ENCODE measurements at places on chromosomes 13 and 19.

GRCh38 chr13:30138511-30138910, 168.8 kb downstream of the KATNAL1 start:
- no peak for DNase-seq

GRCh38 chr19:10747674-10748073, 29.8 kb downstream of the DNM2 start:
- no peak for DNase-seq

DNA sequence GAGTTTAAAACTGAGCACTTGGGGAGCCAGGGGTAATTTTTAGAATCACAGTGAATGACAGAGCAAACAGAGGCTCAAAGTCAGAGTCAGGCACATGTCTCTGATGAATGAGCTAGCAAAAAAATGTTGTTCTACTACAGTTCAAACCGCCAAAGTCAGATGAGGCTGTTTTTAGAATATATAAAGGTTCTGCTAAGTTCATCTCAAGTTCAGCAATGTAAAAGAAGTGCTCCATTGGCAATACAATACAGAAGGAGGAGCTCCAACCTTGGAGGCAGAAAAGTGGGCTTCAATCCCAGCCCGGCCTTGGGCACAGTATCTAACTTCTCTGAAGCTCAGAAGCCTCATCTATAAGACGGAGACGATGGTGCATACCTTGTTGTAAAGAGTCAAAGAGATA, 70.1 kb upstream of the IPO5 start:
- no peak for DNase-seq

GRCh38 chr13:30971575-30971974, 39.1 kb downstream of the TEX26 start:
- DNase-seq, result no peak

DNA sequence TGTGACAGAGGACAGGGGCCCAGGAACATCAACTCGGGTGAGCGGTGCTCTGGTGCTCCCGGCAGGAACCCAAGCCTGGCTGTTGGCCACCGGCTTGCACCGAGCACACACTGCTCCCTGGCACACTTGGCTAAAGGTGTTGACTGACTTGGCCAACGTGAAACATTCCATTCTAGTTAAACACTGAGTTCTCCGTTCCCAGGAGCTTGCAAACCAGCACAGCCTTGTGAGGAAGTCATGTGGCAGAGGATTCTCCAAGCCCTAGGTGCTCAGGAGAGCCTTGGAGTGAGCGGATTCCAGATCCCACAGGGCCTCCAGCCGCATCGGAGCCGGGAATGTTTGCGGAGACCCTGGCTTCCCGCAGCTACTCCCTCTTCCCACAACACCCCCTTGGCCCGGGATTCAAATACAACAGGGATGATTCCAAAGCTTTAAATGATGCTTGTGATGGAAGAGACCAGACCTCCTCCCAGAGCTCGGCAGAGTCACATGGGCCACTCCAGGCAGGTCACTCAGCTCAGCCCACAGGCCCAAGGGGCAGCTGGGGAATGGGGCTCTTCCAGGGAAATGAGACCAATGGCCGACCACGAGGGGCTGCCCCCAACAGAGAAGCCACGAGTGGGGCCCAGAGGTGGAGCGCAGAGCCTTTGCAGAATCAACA, 2.9 kb downstream of the C13orf46 start:
- DNase-seq, result no peak

DNA sequence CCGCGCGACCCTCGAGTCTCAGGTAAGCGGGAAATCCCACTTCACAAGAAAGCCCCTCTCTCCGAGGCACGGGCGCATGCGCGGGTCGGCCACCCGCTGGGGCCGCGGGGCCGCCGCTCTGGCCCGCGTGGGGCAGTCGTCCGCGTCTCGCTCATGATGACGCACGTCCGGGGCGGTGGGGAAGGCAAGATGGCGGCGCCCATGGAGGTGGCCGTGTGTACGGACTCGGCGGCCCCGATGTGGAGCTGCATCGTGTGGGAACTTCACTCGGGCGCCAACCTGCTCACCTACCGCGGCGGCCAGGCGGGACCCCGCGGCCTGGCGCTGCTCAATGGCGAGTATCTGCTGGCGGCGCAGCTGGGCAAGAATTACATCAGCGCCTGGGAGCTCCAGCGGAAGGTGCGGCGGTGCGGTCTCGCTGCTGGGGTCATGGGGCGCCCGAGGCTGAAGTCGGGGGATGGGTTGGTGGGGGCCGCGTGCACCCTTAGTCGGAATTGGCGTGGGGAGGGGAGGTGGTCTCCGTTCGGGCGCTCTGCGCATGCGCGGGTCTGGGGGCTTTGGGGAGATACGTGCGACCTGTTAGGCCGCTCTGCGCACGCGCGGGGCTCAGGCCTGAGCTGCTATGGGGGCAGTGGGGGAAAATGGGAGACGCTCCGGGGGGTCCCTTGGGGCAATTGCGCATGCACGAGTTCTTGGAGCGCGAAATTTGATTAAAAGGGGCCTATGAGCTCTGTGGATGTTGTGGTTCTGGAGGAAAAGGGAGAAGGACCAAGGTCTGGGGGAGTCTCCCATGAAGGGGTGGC, at the start of gene WDR18:
Gene WDR18, plus strand, starts transcription at position 181 of the 803 bp plus-strand sequence. Its CDS starts 9 bp downstream, at position 190.
- DNase-seq, result no peak

- no peak for DNase-seq
Observed at GRCh38 chr19:17281391-17282304, at the start of gene ANKLE1. ANKLE1 (plus strand) TSS chr19:17281901; CDS start chr19:17281921, 20 bp downstream.

DNA sequence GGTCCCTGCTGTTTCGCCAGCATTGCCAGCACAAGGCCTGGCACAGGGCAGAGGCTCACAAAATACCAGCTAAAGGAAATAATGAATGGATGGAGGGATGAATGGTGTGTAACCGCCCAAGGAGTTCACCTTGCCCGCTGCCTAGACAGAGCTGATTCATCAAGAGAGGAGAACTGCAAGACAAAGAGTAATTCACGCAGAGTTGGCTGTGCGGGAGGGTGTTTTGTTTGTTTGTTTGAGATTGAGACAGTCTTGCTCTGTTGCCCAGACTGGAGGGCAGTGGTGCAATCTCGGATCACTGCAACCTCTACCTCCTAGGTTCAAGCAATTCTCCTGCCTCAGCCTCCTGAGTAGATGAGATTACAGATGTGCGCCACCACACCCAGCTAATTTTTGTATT, 3.0 kb downstream of the OPA3 start:
- no peak for DNase-seq

DNA sequence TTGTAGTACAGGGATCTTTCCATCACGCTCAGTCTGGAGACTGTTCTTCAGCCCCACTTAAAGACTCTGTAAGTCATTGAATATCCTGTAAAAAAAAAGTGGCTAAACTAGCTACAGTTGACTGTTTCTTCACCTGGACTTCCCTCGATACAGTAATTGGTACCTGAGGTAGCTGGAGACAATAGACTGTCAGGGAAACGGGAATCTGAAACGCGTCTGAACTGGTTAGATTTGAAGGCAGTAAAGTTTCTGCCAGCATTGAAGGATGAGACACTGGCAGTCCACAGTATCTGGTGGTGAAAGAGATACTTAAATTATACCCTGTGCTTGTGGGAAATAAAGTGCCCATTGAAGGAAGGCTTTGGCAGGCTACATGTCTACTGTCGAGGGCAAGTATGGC, 550.5 kb downstream of the IRS2 start:
- no peak for DNase-seq

DNA sequence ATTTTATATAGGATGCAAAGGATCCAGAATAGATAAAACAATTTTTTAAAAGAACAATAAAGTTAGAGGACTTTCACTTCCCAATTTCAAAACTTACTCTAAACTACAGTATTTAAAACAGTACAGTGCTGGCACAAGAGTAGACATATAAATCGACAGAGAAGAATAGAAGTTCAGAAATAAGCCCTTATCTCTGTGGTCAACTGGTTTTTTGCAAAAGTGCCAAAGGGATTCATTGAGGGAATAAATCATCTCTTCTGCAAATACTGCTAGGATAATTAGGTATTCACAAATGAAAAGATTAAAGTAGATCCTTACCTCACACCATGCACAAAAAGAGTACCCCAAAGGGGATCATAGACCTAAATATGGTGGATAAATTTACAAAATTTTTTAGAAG, 431.0 kb upstream of the HTR2A start:
- no peak for DNase-seq

DNA sequence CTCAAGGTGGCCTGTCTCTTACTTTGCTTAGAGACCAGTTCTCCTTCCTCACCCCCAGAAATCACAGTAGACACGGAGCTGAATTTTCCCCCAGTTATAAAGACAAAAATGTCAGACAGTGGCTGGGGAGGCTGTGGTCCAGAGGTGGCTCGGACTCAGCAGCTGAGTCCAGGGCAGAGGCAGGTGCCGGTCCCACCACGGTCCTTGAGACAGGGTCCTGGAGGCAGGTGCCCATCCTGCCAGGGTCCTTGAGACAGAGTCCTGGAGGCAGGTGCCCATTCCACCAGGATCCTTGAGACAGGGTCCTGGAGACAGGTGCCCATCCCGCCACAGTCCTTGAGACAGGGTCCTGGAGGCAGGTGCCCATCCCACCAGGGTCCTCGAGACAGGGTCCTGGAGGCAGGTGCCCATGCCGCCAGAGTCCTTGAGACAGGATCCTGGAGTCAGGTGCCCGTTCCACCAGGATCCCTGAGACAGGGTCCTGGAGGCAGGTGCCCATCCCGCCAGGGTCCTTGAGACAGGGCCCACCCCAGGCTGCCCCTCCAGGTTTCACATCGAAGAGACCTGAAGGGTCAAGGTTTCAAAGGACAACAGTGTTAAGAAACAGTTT, 23.1 kb downstream of the PEPD start:
- no peak for DNase-seq

GRCh38 chr19:53960187-53960586, 2.5 kb upstream of the CACNG8 start:
- DNase-seq, result no peak

DNA sequence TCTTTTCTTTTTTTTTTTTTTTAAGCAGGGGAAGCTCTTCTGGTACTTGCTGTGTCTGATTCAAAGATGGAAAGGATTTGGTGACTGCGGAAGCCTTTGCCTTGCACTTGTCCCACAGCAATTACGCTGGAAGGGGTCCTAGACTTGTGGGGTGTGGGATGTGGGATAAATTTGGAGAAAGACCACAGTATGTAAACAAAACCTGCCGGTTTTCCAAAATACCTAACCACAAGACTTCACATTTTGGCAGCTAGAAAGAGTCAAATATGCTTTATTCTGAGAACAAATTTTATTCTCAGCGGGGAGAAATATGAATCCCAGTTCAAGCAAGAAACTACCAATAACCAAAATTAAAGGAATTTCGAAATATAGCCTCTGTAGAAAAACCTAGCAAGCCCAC, 176.5 kb downstream of the SPRY2 start:
- DNase-seq, result no peak

- no peak for DNase-seq
Observed at GRCh38 chr13:58476206-58476918, 844.8 kb downstream of the PCDH17 start.

- no peak for DNase-seq
Observed at GRCh38 chr19:31483226-31483857, 134.1 kb upstream of the TSHZ3 start.

DNA sequence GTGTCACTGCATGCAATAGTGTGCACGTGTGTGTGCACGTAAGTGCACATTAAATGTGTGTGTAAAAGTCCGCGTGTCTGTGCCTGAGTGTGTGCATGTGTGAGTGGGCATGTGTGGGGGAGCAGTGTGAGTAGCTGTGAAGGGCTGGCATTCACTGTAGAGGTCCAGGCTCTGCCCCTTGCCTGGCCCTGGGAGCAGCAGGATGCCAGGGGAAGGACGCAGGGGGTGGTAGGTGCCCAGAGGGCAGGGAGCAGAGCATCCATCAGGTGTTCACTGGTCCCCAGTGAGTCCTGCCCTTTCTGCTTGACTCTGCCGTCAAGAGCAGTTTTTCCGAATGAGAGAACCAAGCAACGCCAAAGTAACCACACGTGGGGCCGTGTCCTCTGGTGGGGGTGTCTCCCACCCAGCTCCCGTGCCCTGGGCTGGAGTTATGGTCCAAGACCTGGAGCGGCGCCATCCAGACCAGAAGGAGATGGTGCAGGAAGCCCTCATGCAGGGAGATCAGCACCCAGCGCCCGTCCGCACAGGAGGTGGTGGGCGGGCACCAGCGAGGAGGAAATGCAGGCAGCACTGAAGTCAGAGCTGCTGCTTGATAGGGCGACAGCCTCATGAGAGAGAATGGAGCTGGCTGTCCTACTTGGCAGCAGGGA, 68.5 kb downstream of the TEX29 start:
- no peak for DNase-seq

DNA sequence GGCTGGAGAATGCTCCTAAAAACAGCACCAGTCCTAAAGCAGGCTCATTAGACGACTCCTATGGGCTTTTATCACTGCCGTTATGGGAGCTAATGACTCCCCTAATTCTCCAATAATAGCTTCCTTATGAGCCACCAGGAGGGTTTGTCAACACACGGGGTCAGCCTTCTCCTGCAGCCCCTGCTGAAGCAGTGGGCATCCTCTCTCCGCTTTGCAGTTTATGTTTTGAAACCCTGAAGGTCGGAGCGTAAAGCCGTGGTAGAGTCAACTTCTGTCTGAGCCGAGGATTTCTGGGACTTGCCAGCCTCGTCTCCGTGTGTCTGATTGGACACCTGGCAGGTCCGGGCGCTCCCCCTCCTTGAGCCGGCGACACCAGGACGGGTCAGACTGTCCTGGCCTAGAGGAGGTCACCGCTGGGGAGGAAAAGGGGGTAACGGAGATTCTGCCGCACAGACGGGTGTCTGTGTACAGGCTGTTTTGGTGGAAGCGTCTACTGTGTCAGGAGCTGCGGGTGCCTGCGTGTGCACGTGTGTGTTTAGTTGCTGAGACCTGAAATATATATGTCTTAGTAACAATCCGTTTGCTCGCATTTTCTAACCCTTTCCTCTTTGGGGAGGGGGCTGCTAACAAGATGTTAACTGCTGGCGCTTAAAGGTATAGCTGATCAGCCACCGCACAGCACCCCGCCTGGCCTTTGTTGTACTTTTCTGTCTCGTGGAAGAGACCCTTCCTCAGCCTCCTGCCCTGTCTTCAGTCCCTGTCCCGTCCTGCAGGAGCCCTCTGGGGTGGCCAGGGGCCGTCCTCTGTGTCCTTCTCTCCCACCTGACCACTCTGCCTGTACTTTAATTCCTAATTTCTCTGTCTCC, 1.9 kb downstream of the KDM4B start:
- no peak for DNase-seq

DNA sequence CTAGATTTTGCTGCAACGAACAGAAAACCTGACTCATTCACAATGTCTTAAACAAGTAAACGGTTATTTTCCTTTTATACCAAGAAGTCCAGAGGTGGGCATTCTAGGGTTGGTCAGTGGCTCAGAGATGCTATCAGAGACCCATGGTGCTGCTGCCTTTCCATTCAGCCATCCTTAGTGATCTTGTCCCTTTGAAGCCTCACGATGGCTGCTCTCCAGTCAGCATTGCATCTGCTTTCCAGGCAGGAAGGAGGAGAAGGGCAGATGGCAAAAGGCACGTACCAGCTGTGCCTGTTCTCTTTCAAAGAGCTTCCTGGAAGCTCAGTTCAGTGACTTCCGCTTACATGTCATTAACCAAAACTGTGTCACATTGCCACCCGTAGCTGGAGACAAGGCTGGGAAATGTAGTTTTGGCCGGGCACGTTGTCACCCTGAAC, 30.1 kb downstream of the WDFY2 start:
- DNase-seq, result no peak

- no peak for DNase-seq
Observed at GRCh38 chr19:8698433-8699063, at the start of gene ACTL9. ACTL9 (minus strand) TSS chr19:8698795; CDS start chr19:8698701, 94 bp downstream.

DNA sequence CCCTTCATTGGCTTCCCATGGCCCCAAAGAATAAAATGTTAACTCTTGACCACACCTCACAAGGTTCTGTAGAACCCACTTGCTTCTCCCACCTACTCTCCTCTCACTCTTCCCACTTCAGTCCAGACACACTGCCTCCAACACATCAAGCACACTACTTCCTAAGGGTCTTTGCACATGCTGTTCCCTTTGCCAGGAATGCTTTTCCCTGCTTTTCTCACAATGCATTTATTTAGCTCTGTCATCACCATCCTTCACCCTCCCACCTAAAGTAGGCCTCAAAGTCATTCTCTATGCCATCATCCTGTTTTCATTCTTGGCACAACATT, 7.9 kb downstream of the IFNL1 start:
- DNase-seq, result no peak
